Thymus (tissue), 14 donors: ENCODE measurements at places on chromosomes 2 and 18. TPM values are rescaled to one million over a fixed set of nuclear protein-coding genes. Genes with fewer than 3 reads are reported as not detected.
A peak's percentile ranks its signal among the peaks of the same experiment; 100 is the strongest.

Gene ZNF804A
- 0.09 TPM for total RNA-seq

Gene SETBP1
- total RNA-seq, result 8.5 TPM

Gene PLA2R1
- 0.90 TPM for total RNA-seq

Gene USP34
- total RNA-seq, result 54.5 TPM

Gene MYO5B
- 6.2 TPM for total RNA-seq

- no peaks in the 10 kb centered on the region for H3K4me1 ChIP-seq
- no peaks in the 10 kb centered on the region for H3K27me3 ChIP-seq
- no peak for DNase-seq
- H3K36me3 ChIP-seq, result no peaks in the 10 kb centered on the region
Observed at GRCh38 chr18:53402670-53403069, 821.8 kb downstream of the MBD2 start.

GRCh38 chr2:240877460-240878340, 9.1 kb downstream of the AGXT start:
- H3K4me3 ChIP-seq, result no peak overlapping the region
- no peaks in the 10 kb centered on the region for H3K4me1 ChIP-seq
- no peak overlapping the region for H3K27ac ChIP-seq
- H3K27me3 ChIP-seq, result no peaks in the 10 kb centered on the region

DNA sequence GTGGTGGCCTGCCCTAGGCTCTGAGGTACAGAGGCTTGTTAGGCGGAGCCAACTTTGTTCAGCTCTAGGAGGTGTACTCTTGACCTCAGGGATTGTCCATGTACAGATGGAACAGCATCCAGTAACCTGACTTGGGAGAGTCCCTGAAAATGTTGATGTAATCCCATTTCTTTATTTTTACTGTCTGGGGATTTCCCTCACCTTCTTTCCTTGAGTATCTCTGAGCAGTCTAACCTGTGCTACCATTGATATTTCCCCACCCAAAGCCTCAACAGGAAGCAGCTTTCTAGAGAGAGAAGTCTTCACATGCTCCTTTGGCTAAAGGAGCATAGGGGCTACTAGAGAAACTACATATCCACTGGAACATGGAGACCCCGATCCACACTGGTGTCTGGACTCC, 10.4 kb downstream of the IL36A start:
- DNase-seq, result no peak
- no peak overlapping the region for H3K27ac ChIP-seq
- H3K36me3 ChIP-seq, result no peaks in the 10 kb centered on the region
- H3K4me1 ChIP-seq, result no peaks in the 10 kb centered on the region

DNA sequence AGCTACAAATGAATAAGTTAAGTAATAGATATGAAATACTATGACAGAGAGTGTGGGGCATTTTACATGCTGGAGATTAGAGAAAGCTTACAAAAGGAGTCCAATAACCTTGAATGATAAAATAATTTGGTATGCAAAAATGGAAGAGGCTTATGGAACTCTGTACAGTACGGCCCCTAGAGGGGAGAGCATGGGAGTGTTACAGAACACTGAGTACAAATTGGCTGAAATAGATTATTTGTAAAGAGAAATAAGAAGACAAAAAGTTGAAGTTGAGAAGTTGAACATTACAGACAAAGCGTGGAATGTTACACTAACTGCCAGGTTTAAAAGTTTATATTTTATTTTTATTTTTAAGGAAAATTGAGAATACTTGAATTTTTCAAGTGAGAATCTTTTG, 192.1 kb upstream of the DOK6 start:
- no peaks in the 10 kb centered on the region for H3K36me3 ChIP-seq
- no peak for DNase-seq
- no peak overlapping the region for H3K27ac ChIP-seq
- H3K4me3 ChIP-seq, result no peak overlapping the region
- no peaks in the 10 kb centered on the region for H3K4me1 ChIP-seq

DNA sequence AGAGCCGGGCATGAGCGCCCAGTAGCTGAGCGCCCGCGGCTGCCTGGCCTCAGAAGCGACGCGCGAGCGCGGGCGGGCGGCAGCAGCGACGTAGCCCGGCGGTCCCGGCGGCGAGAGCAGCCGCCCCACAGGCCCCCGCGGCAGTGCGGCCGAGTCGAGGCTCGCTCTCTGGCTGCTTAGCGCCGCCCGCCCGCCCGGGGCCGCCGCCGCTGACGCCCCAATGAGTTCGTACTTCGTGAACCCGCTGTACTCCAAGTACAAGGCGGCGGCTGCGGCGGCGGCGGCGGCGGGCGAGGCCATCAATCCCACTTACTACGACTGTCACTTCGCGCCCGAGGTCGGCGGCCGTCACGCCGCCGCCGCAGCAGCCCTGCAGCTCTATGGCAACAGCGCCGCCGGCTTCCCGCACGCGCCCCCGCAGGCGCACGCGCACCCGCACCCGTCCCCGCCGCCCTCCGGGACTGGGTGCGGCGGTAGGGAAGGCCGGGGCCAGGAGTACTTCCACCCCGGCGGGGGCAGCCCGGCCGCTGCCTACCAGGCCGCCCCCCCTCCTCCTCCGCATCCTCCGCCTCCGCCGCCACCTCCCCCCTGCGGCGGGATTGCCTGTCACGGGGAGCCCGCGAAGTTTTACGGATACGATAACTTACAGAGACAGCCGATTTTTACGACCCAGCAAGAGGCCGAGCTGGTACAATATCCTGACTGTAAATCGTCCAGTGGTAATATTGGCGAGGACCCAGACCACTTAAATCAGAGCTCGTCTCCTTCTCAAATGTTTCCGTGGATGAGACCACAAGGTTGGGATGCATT, 847 bp downstream of the HOXD8 start:
- no peak overlapping the region for H3K4me3 ChIP-seq
- H3K27me3 ChIP-seq, result peaks cover 99% of the 10 kb centered on the region
- H3K36me3 ChIP-seq, result no peaks in the 10 kb centered on the region
- H3K27ac ChIP-seq, result no peak overlapping the region
- H3K4me1 ChIP-seq, result peaks cover 8% of the 10 kb centered on the region

GRCh38 chr2:199679883-199680282, 171.1 kb downstream of the FTCDNL1 start:
- no peaks in the 10 kb centered on the region for H3K36me3 ChIP-seq
- no peak overlapping the region for H3K4me3 ChIP-seq

- no peaks in the 10 kb centered on the region for H3K27me3 ChIP-seq
- no peak overlapping the region for H3K27ac ChIP-seq
- peaks cover 4% of the 10 kb centered on the region for H3K36me3 ChIP-seq
- H3K4me3 ChIP-seq, result no peak overlapping the region
- no peak for DNase-seq
- H3K4me1 ChIP-seq, result no peaks in the 10 kb centered on the region
Observed at GRCh38 chr2:233430081-233430480, 75.8 kb downstream of the DGKD start.

DNA sequence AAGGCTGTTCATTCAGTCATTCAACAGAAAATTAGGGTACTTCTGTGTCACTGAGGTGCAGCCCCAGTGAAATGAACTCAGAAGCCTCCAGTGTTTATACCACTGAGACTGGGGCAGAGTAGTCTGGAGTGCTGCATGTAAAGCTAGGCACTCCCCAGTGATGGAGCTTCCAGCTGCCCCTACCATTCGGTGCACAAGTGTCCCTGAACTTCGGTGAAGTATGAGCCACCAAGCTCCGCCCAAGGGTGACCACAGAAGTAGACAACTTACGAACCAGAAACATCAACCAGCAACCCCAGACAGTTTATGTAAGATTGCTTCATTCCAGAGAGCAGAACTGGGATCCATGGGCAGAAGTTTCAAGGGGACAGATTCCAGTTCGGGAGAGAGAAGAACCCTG, 70.6 kb upstream of the FOSL2 start:
- peaks cover 13% of the 10 kb centered on the region for H3K4me1 ChIP-seq
- no peak overlapping the region for H3K27ac ChIP-seq
- H3K36me3 ChIP-seq, result no peaks in the 10 kb centered on the region
- no peaks in the 10 kb centered on the region for H3K27me3 ChIP-seq
- no peak for DNase-seq

- no peak overlapping the region for H3K27ac ChIP-seq
- no peaks in the 10 kb centered on the region for H3K36me3 ChIP-seq
- H3K4me3 ChIP-seq, result no peak overlapping the region
- H3K27me3 ChIP-seq, result no peaks in the 10 kb centered on the region
- DNase-seq, result no peak
- no peaks in the 10 kb centered on the region for H3K4me1 ChIP-seq
Observed at GRCh38 chr2:3595985-3596384, 1.1 kb downstream of the COLEC11 start.

DNA sequence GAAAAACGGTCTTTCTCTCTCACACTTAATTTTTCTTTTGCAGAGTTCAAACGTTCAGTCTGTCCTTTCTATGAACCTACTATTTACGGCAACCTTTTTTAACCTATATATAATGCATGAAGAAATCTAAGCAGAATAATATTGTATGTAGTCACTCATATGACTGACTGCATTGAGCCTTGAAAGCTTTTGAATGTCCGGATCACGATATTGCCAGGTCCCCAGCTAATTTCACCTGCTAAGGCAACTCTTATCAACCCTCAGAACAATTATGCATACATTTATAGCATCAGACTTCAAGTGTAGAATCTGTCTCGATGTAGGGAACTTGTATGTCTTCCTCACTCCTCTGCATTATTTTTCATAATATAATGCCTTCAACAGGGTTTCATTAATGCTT, 1083.8 kb upstream of the KLHL29 start:
- H3K4me3 ChIP-seq, result no peak overlapping the region
- H3K4me1 ChIP-seq, result no peaks in the 10 kb centered on the region
- H3K27ac ChIP-seq, result no peak overlapping the region
- DNase-seq, result no peak
- no peaks in the 10 kb centered on the region for H3K36me3 ChIP-seq

- H3K4me1 ChIP-seq, result no peaks in the 10 kb centered on the region
- H3K27me3 ChIP-seq, result no peaks in the 10 kb centered on the region
- no peak overlapping the region for H3K4me3 ChIP-seq
- H3K27ac ChIP-seq, result no peak overlapping the region
- H3K36me3 ChIP-seq, result peaks cover 5% of the 10 kb centered on the region
- no peak for DNase-seq
Observed at GRCh38 chr18:12013186-12013916, 32.0 kb downstream of the IMPA2 start.

DNA sequence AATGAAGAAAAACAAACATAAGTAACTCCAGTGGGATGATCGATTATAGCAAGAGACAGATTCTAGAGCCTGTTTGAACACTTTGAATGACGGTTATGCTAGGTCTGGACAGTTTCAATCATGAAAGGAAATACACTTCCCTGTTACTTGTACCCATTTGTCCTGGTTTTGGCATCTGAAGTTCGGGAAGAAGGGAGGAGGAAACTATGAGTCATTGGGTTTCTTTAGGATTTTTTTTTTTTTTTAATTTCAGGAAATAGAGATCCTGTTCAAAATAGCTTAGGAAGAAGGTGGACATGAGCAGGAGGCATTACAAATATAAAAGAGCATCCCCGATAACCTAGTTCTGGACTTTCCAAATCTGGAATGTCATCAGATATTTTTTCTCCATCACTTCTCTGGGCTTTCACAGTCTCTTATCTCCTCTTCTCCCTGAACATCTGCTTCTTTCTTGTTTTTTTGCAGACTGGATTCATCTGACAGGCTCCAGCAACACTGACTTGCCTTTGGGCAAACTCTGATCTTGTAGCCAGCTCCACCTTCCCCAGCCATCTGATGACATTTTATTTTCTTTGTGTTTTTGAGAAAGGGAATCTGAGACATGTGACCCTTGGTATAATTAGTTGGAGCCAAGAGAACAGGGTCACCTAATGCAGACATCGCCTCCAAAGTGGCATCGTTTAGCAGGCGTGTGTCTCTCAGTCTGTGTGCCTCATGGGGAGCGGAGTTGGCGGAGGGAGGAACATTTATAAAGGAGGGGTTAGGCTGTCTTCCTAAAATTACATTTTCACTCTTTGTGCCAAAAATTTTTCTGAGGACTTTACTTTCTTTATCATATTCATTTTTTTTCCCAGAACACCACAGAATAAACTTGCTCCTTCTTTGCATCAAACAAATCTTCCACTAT, 195.3 kb upstream of the EPHA4 start:
- no peak overlapping the region for H3K27ac ChIP-seq
- H3K4me3 ChIP-seq, result no peak overlapping the region
- DNase-seq, result no peak
- no peaks in the 10 kb centered on the region for H3K36me3 ChIP-seq
- no peaks in the 10 kb centered on the region for H3K27me3 ChIP-seq
- no peaks in the 10 kb centered on the region for H3K4me1 ChIP-seq

GRCh38 chr18:80059945-80060344, 25.7 kb downstream of the RBFA start:
- no peaks in the 10 kb centered on the region for H3K4me1 ChIP-seq
- H3K27me3 ChIP-seq, result no peaks in the 10 kb centered on the region
- no peak for DNase-seq
- no peaks in the 10 kb centered on the region for H3K36me3 ChIP-seq
- H3K4me3 ChIP-seq, result no peak overlapping the region

- peak overlapping the region; percentile 93 for H3K4me3 ChIP-seq
- DNase-seq, result peak; percentile 67
- H3K36me3 ChIP-seq, result no peaks in the 10 kb centered on the region
- peak overlapping the region; percentile 96 for H3K27ac ChIP-seq
- peaks cover 60% of the 10 kb centered on the region for H3K4me1 ChIP-seq
Observed at GRCh38 chr2:64654063-64654811, 524 bp upstream of the SERTAD2 start.

- H3K27me3 ChIP-seq, result no peaks in the 10 kb centered on the region
- no peak overlapping the region for H3K27ac ChIP-seq
- peaks cover 31% of the 10 kb centered on the region for H3K36me3 ChIP-seq
- H3K4me1 ChIP-seq, result no peaks in the 10 kb centered on the region
- no peak overlapping the region for H3K4me3 ChIP-seq
Observed at GRCh38 chr2:53802617-53803151, 15.8 kb downstream of the ERLEC1 start.

- no peak overlapping the region for H3K27ac ChIP-seq
- DNase-seq, result no peak
- no peaks in the 10 kb centered on the region for H3K27me3 ChIP-seq
- no peaks in the 10 kb centered on the region for H3K4me1 ChIP-seq
Observed at GRCh38 chr2:43495727-43496126, 100.1 kb downstream of the THADA start.

DNA sequence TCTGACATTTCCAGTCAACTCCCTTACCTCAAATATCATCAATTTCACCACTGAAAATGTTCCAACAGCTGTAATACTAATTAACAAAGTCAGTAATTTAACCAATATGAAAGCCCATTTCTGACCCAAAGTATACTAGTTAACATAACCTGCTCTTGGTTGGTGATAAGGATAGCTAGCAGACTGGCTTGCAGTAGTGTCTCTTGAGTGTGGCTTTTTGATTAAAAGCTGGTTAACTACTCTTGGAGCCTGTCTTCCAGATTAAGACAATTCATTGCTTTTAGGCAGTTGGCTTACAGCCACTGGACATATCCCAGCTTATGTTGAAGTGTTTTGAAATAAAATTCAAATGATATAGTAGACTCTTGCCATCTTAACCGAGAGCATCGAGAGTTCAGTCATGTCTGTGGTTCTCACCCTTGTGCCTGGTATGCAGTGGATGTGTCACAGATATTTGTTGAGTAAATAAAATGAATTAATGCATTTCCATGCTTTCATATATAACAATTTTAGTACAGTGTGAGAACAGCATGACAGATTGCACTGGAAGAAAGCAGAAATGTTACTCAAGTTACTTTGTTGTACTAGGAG, 158.1 kb downstream of the TANC1 start:
- no peaks in the 10 kb centered on the region for H3K36me3 ChIP-seq
- no peak for DNase-seq
- H3K4me3 ChIP-seq, result no peak overlapping the region
- no peak overlapping the region for H3K27ac ChIP-seq
- H3K27me3 ChIP-seq, result no peaks in the 10 kb centered on the region

- no peak overlapping the region for H3K4me3 ChIP-seq
- no peaks in the 10 kb centered on the region for H3K27me3 ChIP-seq
- H3K27ac ChIP-seq, result no peak overlapping the region
- H3K36me3 ChIP-seq, result peaks cover 12% of the 10 kb centered on the region
Observed at GRCh38 chr18:70029163-70029562, 81.5 kb upstream of the CD226 start.

GRCh38 chr18:13488281-13488929, 238.0 kb downstream of the FAM210A start:
- no peak for DNase-seq
- H3K27me3 ChIP-seq, result no peaks in the 10 kb centered on the region
- H3K27ac ChIP-seq, result no peak overlapping the region
- H3K4me3 ChIP-seq, result no peak overlapping the region
- H3K36me3 ChIP-seq, result peaks cover 56% of the 10 kb centered on the region
